ENCODE measurements at places on chromosomes 1 and 21.

GRCh38 chr1:219812491-219813203 is 115.7 kb downstream of the SLC30A10 start:
- DNase-seq = no peak

GRCh38 chr1:7462617-7463016 is 308.5 kb upstream of the VAMP3 start:
- no peak for DNase-seq

DNA sequence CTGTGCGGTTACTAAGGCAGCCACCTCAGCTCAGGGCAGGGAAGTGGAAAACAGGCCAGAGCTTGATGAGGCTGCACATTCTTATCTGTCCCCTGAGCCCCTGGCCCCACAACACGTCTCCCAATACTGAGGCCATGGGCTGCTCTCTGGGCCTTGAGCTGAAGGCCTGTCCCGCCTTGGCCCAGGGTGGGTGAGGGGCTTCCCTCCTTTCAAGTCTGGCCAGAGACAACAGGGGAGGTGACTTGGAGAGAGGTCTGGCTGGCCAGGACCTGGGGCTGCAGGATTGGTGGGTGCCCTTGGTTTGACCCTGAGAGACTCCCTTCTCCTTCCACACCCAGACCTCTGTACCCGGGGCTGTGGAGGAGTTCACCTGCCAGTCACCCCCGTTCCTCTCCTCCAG is 563.8 kb downstream of the PTPRU start:
- DNase-seq = no peak

DNA sequence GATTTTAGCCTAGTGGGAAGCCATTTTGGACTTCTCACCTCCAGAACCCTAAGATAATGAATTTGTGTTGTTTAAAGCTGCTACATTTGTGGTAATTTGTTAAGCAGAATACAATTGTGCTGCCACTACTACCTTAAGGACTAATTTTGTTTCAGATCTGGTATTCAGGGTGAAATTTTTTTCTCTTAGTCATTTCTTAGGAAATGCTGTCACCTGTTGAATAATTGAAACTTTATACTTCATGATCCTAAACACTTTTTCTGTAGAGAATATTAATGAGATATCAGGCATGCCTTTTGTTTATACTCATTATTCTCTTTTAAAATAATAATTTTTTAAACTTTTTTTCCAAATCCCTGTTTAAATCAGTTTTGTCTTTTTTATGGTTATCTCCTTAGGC is 246.8 kb downstream of the TGFB2 start:
- DNase-seq = no peak

DNA sequence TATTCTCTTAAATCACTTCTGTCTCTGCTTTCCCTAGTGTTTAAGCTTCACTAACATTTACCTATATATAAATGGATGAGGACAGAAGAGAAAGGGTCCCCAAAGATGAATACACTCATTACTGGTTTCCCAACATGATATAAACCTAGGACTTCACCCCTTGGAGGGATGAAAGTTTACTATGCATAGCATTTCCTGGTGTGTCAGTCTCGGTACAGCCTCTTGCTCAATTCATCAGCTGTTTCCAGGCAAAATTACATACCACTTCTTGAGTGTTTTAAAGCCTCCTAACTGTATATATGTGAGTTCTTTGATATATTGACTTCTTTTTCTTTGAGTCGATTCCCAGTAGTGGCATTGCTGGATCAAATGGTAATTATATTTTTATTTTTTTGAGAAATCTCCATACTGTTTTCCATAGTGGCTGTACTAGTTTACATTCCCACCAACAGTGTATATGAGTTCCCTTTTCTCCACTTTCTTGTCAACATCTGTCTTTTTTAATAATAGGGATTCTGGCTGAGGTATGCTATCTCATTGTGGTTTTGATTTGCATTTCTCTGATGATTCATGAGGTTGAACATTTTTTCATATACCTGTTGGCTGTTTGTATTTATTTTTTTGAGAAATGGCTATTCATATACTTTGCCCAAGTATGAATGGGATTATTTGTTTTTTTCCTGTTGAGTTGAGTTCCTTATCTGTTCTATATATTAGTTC is 259.3 kb upstream of the CACYBP start:
- DNase-seq = no peak

DNA sequence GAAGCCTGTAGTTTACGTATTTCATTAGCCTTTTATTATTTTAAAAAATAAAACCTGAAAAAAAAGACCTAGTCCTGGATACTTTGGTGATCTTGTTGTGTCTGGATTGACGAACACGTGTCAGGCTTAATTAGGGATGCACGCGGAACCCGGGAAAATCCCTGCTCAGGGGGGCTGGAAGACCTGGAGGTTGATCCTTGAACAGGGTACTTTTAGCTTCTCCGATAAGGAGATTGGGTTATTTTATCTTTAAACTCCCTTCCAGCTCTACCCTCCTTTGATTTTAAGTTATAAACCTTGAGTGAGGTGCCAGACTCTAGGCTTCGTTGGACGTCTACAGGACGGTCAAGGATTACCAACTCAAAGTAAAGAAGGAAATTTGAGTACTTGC is 552 bp upstream of the ZNF691 start:
- no peak for DNase-seq

DNA sequence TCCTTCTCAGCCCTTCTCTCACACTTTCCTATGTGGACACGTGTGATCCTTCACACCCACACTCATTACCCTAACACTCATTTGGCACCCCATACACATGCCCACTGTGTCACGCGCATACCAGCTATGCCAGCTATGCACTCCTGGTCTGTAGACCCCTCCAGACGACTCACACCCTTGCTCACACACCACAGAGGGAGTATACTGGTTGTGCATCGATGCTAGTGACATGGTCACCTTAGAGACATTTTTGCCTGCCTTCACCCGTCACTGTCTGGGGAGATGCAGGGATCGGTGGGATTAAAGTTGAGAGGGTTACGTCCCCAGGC is 8.3 kb upstream of the PPM1J start:
- no peak for DNase-seq

DNA sequence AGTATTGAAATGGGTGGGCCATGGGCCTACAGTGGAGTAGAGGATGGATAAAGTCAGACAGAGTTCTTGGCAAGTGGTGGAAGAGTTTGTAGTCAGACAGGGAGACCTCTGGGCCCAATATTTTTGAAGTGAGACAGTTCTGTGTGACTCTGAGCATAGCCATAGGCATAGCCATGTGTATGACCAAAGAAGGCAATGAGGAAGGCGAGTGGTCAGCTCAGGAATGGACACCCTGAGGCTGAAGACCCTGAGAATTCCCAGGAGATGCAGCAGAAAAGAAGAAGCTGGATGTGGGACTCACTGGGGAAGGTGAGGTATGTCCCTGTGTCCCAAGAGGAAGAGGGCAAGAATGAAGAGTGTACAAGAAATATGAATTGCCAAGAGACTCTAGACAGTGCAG is 210.6 kb upstream of the IRF2BP2 start:
- DNase-seq = no peak
